NCI-H1092 (cell line): ENCODE measurements at places on chromosomes 16 and 17.
A peak's percentile ranks its signal among the peaks of the same experiment; 100 is the strongest.

GRCh38 chr17:47229535-47230443 lies 20.6 kb downstream of the MYL4 start:
- DNase-seq = peak; percentile 77

GRCh38 chr16:77696149-77696548 lies 26.2 kb upstream of the NUDT7 start:
- DNase-seq = no peak

DNA sequence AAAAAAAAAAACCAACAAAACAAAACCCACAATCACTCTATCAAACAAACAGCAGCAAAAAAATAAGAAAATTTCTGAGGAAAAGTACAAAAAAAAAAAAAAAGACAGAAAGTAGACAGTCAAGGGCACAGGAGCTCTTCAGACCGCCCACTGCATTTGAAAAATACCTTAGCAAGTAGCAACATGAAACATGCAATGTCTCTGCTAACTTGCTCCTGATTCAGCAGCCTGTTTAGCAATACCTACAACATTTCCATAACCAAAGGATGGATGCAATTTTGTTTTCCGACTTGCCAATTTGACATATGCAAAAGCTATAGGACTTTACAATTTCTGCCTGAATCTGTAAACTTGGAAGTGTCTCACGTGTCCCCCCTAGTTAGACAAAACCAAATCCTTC lies 57.4 kb downstream of the SYNRG start:
- DNase-seq = no peak

DNA sequence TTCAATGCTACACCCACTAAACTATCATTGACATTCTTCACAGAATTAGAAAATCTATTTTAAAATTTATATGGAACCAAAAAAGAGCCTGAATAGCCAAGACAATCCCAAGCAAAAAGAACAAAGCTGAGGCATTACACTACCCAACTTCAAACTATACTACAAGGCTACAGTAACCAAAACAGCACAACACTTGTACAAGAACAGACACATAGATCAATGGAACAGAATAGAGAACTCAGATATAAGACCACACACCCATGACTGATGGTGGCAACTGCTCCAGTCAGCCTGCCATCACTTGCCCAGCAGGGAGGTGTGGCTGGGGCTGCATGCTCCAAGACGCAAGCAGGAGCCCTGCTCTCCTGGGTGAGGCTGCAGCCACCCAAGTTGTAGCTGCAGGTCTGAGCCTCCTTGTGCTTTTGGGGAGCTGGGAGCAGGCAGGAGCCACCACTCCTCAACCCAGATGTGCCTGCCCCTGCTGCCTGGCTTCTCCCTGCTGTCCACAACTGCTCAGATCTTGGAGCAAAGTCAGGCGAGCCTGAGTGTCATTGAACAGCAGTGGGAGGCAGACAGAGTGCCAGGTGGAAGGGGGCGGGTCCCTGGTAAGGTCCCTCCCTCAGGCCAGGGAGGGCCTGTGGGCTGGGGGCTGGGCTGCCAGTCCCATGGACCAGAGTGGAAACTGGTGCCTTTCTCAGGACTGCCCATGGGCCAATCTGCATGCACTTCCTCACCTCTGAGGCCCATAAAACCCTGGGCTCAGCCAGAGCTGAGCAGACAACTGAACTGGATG lies 24.7 kb downstream of the SSH2 start:
- DNase-seq = no peak

DNA sequence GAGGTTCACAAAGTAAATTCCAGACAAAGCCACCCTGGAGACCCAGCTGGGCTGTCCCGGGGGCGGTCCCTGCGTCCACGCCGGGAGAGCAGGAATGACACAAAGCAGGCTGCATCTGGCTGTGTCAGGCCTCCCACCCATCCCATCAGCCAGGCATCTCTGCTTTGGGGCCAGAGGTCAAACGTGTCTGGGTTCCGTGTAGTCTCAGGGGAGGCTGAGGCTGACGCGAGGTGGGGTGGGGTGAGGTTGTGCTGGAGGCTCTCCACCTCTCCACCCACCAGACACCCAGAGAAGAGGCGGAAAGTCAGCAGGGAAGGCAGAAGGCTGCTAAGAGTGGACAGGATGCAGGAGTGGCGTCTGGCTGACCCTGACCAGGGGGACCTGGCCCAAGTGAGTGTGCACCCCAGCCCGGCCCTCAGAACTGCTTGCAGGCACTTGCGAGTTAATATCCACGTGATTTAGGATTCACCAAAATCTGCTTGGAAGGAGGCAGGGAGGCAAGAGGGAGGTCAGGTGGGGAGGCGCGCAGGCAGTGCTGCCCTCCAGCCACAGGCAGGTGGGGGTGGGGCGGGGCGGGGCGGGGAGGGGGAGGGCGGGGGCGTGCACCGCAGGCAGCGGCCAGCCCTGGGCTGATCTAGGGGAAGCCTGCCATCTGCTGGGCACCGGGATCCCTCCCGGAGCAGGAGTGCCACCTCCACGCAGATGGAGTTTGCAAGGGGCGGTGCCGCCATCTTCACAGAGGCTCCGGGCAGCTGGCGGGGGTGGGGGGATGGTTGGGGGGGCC lies 44.3 kb downstream of the TBC1D16 start:
- DNase-seq = peak; percentile 72

- no peak for DNase-seq
Observed at GRCh38 chr16:24318680-24319079, 62.5 kb downstream of the CACNG3 start.
